NCI-H1417 treated with DMSO at 0.1 percent for 48 hours (cell line): ENCODE measurements at places on chromosomes 12 and 14.

GRCh38 chr12:78878866-78879265, 14.3 kb downstream of the SYT1 start:
- DNase-seq = no peak

- DNase-seq = no peak
Measured at GRCh38 chr14:57008534-57008933, 198.3 kb upstream of the OTX2 start.

GRCh38 chr12:124713041-124713435, 145.6 kb upstream of the NCOR2 start:
- DNase-seq = no peak

GRCh38 chr14:39739796-39740195, 307.6 kb upstream of the FBXO33 start:
- DNase-seq = no peak

DNA sequence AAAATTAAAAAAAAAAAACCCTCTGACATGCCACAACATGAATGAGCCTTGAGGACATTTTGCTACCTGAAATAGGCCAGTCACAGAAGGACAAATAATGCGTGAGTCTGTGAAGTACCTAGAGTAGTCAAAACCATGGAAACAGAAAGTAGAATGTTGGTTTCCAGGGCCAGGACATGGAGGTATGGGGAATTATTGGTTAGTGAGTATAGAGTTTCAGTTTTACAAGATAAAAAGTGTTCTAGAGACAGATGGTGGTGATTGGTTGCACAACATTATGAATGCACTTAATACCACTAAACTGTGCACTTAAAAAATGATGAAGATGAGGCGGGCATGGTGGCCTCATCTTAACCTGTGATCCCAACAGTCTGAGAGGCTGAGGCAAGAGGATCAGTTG, 47.6 kb upstream of the ZFP36L1 start:
- DNase-seq = no peak

DNA sequence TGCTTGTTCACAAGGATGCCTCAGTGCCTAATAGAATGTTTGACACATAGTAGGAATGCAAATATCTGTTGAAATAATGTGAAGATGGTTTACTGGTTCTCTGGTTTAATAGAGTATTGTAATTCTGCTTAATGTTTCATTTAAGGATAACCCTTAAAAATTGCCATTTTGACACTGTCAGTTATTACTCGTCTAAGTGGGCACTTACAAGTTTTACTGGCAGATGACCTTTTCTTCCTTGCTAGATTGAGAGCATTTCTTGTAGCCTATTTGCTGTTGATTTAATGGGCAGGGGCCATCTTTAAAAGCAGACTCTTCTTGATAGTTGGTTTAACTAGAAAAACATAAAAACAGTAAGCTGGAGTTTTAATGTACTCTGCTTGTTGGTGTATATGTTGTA, 1.9 kb downstream of the TMEM263 start:
- DNase-seq = no peak

GRCh38 chr12:267581-268482, 5.2 kb upstream of the SLC6A13 start:
- DNase-seq = no peak

DNA sequence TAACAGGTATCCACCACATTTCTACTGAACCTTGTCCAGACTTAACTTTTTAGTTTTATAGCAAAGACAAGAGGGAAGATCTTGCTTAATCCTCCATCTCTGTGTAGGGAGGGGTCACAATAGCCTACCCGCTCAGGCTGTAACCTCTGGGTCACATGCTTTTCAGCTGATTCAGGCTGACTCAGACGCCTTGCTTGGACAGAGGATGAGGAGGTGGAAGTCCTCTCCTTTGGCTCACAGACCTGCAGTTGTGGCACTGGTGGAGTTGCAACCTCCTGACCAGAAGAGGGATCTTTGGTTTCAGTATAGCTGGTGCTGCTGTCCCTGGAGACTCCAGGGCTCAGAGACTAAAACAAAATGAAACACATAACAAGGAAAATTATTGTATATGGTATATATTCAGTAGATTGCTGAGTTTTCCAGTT, 16.2 kb downstream of the ACIN1 start:
- DNase-seq = no peak

- no peak for DNase-seq
Measured at GRCh38 chr14:70013271-70013873, 134.2 kb downstream of the SMOC1 start.

- DNase-seq = peak; percentile 69
Measured at GRCh38 chr14:73714656-73715081, 485 bp upstream of the PNMA1 start.

GRCh38 chr12:97229004-97229403, 233.6 kb upstream of the RMST start:
- DNase-seq = peak; percentile 90

- no peak for DNase-seq
Measured at GRCh38 chr12:6772726-6773589, 638 bp downstream of the LAG3 start.

- no peak for DNase-seq
Measured at GRCh38 chr12:125403843-125404242, 338.6 kb downstream of the AACS start.

DNA sequence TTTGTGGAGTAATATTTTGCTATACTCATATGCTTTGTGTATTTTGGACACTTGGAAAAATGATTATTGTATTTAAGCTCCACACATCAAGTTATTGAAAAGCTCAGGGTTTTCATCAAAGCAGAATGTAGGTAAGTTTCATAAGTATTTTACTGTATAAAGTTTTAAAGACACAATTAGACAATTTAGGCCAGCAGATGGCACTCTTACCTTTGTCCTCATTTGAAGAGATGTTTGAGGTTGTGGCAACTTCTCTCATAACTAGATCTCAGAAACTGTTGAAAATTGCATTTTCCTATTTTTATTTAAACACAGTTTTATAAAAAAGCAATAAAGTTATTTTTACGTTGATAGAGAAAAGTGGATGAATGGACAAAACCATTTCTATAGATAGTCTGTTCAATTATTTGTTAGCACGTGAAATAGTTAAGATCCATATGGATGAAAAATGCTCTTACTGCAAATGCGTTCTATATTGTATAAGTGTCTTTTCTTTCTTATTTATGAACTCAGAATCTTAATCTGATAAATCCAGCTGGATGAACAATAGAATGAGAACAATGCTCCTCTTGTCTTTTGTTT, 300.0 kb downstream of the AEBP2 start:
- DNase-seq = peak; percentile 23

- no peak for DNase-seq
Measured at GRCh38 chr14:104657101-104657524, 32.3 kb upstream of the INF2 start.

DNA sequence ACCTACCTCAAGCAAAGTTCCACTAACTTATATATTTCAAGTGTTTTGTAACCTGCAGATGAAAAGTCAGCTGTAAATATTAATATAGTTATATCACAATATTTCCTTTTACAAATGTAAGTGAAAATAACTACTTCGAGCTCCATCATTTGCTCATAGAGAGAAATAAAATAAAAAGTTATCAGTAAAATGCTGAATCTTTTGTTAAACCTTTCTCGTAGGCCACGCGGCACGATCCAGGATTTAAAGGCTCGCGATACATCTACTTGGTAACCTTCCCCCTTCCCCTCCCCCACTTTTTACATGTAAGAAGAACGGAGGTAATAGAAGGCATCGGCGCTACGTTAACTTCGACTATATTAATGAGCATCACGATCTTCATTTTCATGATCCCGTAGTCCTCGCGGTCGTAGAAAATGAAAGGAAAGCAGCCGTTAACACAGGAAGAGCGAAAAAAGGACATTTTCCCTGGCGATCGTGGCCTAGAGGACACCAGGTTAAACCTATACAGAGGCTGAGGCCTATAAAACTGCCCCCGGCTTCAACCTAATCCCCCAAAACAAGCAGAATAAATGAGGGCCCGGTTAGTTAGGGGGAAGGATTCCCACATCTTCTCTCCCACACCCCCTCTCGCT, 508 bp downstream of the HNRNPC start:
- DNase-seq = no peak

DNA sequence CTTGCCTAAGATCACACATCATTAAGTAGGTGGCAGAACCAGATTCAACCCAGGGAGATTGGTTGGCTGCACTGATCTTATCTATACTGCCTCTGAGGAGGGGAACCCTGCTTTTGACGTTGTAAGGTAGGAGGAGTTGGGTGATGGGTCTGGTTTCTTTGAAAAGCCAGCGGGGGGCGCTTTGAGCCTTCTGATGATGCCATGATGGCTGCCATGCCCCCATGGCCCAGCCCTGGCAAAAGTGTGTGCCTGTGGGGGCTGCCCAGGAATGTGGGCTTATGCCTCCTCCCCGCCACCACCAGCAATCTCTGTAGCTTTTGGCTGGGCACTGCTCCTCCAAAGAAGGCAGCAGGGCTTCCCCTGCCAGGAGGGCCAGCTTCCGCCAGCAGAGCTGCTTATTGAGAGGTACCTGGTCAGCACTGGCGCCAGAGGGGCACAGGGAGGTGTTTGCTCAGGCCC, 224.3 kb downstream of the SLC41A2 start:
- DNase-seq = no peak

GRCh38 chr12:88580051-88580871, at the start of gene KITLG:
Gene KITLG, minus strand, starts transcription at chr12:88580471. Its CDS starts 193 bp downstream, at chr12:88580278.
- peak; percentile 84 for DNase-seq

DNA sequence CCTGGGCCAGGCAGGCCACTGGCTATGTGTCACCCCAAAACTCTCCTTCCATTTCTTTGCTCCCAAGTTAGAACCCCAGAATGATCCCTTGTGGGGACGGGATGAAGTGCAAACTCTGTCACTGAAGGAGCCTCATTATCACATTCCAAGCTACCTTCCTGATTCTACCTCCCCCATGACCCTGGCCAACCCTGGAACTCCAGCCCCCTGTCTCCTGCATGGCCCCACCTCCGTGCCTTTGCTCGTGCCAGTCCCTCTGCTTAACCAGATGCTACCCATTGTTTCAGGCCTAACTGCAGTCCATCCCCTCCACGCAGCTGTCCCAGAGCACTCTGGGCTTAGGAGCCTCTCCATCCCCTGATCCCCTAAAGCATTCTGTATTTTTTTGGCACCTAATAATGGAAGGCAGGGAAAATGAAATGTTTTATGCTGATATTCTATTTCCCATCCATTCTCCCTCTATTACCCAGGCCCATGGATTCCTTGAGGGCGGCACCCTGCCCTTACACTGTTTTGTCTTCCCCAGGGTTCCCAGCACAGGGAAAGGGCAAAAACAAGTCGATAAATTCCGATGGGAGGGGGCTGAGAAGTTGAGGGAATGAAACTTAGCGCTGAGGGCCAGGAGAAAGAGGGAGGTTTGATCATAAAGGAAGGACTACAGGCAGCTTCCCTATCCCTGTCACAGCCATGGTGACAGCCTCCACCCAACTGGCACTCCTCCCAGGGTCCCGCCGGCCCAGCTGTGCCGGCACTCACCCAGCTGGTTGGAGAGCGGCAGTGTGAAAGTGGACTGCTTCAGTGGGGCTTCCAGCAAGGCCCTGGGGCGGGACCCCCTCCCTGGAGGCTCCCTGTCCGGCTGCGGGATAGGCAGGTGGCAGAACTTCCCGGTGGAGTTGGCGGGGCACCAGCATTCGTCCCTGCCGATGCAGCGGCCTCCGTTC, 58.1 kb downstream of the ISCA2 start:
- no peak for DNase-seq

DNA sequence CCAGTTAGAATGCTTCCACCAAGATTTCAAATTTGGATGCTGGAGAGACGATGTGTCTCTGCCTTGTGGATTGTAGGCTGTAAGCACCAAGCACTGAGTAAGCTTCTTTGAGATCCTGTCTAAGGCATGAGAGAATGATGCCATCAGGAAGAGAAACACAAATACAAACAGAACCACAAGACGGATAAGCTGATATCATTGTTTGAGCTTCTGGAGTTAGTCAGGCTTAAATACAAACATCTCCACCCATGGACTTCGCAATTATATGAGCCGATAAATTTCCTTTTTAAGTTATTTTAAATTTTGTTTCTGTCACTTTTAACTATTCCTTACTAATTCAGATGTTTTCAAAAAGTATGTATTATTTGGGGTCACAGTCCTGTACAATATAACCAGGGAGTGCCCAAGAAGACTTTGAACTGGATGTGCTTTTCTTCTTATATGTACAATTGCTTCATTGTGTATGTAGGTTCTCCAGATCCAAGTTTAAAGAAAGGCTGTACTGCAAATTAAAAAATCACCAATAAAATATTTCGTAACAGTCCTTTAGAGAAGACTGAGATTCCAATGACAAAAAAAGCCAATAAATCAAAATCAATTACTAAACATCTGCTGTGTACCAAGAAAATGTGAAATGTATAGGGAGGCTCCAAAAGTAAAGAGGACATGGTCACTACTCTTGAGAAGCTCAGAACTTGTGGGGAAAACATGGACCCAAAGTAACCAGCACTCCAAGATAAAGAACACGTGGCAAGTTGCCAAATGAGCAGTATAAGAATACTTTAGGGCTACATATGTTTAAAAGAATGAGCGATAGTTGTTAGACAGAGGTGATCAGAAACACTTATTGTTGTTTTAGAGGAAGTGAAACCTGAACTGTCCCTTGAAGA, 274.1 kb downstream of the ADAMTS20 start:
- no peak for DNase-seq

DNA sequence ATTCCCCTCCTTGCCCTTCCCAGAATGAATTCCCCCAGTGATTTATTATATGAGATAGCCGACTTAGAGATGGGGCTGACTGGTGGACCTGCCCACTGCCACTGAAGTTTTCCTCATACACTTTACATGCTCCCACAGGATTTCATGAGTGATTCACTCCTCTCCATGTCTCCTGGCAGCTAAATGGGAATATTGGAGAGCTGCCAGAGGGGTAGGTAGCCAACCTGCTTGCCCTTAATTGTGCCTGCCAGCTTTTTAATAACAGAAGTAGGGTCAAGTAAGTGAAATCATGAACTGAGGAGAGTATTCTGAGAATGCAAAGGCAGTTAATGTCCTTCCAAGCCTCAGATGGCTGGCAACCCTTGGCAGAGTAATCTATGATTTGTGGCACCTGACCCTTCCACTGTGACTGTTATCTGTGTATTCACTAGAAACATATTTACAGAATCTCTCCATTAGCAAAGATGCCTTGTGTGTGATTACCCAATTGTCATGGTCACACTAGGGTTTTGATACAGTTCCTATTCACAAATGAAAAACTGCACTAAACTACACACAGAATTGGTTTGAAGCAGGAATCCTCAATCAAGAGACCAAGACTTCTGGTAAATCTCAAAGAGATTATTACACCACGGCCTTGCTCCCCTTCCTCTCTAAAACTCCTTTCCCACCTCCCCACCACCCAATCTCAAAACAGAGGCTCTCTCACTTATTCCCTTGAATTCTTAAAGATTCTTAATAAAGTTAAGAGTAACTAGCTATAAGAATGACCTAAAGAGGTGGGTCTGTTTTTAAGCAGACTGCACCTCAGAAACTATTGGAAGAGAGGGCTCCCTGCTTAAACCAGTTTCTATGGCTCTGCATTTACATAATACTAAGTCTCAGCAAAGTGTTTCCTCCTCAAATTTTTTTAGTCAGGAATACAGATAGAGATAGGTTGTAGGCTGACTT, 17.2 kb downstream of the NKX2-1 start:
- peak; percentile 48 for DNase-seq

- no peak for DNase-seq
Measured at GRCh38 chr12:53798575-53798974, 46.8 kb upstream of the CISTR start.

GRCh38 chr14:24247422-24247821, 5.0 kb upstream of the TINF2 start:
- no peak for DNase-seq

- DNase-seq = no peak
Measured at GRCh38 chr12:10392394-10392930, 2.6 kb upstream of the KLRK1 start.
